Urinary bladder (tissue), 4 donors: ENCODE measurements at places on chromosomes 7 and 10. TPM values are rescaled to one million over a fixed set of nuclear protein-coding genes. Genes with fewer than 3 reads are reported as not detected.

DNA sequence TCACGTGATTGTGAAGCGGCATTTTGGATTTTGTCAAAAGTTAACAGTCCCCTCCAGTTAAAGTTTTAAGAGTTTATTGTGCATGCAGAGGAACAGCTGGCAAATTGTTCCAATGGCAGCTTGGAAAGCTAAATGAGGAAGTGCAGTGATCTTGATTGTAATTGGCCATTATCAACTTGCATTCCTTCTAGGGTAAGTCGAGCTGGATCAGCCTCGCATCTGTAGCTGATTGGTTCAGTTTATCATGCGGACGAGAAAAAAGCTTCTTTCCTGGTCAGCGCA is 566 bp downstream of the ZNF789 start:
- no peak for DNase-seq

GRCh38 chr10:124296813-124297788 is 121.6 kb downstream of the OAT start:
- no peak for DNase-seq

DNA sequence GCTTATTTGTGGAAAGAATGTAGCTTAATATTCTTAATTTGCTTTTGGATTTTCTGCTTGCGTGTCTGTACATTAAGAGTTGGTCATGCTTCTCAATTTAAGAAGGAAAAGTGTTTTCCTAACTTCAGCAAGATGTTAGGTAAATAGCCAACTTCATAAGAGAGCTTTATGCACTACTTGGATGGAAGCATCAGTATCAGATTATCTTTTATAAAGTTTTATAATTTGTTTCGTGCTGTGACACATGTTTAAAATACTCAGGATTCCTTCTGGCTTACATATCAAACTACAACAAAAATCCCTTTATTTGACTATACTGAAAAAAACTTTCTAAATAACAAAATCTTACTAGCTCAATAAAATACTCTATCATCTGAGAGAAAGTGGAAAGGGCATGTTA is 34.8 kb upstream of the AGR2 start:
- no peak for DNase-seq

DNA sequence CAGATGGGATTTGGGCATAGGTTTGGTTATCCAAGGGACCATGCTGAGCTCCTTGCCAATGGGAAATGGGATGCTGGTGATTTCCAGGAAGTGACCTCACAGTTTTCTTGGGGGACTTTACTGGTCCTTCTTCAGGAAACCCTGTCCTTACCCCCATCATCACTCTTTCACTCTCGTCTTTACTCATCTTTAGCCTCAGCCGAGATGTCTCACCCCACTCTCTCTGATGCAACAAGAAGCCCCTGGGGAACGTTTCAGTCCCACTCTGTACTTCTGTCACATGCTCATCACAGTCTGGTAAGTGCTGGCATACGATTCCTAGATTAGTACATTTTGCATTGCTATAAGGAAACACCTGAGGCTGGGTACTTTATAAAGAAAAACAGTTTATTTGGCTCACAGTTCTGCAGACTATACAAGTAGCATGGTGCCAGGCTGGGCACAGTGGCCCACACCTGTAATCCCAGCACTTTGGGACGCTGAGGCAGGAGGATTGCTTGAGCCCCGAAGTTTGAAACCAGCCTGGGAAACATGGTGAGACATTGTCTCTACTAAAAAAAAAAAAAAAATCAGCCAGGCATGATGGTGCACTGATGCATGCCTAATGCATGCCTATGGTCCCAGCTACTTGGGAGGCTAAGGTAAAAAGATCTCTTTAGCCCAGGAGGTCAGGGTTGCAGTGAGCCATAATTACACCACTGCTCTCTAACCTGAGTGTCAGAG is 63.5 kb upstream of the VKORC1L1 start:
- no peak for DNase-seq

CYP2C19 gene
- total RNA-seq = not detected

GPER1 gene
- 1.9 TPM for total RNA-seq

- no peak for DNase-seq
Observed at GRCh38 chr10:3090914-3091787, 23.8 kb downstream of the PFKP start.

- DNase-seq = no peak
Observed at GRCh38 chr10:2885288-2886278, 181.8 kb upstream of the PFKP start.

DNA sequence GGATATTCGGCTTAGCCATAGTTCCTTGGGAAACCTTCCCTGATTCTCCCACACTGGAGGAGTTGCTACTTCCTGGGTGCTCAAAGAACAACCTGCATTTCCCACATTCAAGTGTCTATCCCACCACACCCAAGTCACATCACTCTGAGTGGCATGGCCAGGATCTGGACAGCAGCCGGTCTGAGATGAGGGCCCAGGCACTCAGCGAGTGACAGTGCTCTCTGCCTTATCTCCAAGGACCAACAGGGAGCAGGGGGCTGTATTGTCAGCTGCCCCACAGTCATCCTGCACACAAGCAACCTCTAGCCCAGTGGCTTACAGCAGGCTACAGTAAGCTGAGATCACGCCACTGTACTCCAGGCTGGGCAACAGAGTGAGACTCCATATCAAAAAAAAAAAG is 16.1 kb upstream of the SLC18A3 start:
- DNase-seq = no peak

DNA sequence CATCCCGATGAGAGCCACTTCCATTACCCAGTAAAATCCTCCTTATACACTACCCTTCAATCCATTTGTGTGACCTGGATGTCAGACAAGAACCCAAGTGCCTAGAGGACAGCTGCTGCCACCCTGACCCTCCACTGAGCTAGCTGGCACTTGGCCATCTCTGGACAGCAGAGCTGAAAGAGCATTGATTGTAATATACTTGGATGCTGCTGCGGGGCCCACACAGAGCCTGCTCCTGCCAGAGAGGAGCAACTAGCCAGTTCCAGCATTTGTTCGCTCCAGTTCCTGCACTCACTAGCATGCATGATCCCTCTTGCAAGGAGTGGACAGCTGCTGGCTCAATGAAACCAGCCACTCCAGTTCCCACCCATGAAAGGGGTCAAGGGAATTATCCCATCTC is 8.4 kb upstream of the TMEM254 start:
- DNase-seq = no peak

OR2A42 gene
- total RNA-seq = 0.42 TPM

DNA sequence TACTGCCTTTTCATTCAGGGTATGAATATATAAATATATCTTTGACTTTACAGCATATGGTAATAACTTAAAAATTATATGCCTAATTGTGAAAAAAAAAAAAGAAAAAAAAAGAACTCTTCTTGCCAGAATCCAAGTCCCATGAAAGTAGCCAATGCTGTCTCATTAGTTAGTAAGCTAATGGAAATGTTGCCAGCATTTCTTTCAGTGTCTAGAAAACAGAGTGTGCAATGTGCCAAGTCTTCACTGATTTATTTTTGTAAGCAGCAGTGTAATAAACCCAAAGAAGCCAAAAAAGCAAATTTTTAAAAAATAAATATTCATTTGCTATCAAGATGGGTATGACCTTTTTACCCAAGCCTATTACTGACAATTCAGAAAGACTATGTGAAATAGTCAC is 31.1 kb upstream of the LRRN3 start:
- no peak for DNase-seq

TMEM236 gene
- 1.2 TPM for total RNA-seq

DNA sequence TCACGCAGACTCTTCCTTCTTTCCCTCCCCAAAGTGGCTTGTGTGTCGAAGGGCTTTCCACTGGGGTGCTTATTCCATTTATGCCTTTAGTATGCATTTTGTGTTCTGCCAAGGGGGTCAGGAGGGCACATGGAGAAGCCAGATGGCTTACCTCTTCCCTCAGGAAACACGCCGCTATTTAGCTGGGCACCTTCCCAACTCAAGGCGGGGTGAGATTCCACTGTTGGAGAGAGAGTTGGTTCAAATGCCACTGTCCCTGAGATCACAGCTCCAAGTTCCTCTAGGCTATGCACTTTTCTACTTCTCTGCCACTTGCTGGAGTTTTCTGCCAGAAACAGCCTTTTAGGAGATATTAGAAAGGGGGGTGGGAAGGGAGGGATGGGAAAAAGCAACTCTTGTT is 1091.8 kb downstream of the LRMDA start:
- DNase-seq = no peak

PSMG3 gene
- total RNA-seq = 12.1 TPM

ANKRD7 gene
- total RNA-seq = 3.1 TPM

DNA sequence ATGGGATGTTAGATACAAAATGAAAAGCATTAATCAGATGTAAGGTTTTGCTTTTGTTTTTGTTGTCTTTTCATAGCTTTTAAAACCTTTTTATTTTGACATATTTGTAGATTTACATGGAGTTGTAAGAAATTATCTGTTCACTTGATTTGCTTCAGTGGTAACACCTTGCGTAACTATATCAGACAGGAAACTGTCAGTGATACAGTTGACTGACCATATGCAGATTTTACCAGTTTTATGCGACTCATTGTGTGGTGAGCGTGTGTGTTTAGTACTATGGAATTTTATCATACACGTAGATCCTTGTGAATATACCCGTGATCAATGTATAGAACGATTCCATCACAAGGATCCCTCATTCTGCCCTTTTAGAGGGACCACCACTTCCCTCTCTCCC is 701.4 kb downstream of the SUGCT start:
- DNase-seq = no peak

GRCh38 chr7:55055479-55055878 is 36.7 kb downstream of the EGFR start:
- no peak for DNase-seq

PRLHR gene
- total RNA-seq = 0.48 TPM
